ENCODE measurements at places on chromosomes 2 and 18. TPM values are rescaled to one million over a fixed set of nuclear protein-coding genes. Genes with fewer than 3 reads are reported as not detected.

GRCh38 chr18:9148203-9148552, 11.6 kb downstream of the ANKRD12 start:
- no peak for DNase-seq

- no peak for DNase-seq
These were observed 17.6 kb downstream of the RAMP1 start for GRCh38 chr2:237876951-237877491.

DNA sequence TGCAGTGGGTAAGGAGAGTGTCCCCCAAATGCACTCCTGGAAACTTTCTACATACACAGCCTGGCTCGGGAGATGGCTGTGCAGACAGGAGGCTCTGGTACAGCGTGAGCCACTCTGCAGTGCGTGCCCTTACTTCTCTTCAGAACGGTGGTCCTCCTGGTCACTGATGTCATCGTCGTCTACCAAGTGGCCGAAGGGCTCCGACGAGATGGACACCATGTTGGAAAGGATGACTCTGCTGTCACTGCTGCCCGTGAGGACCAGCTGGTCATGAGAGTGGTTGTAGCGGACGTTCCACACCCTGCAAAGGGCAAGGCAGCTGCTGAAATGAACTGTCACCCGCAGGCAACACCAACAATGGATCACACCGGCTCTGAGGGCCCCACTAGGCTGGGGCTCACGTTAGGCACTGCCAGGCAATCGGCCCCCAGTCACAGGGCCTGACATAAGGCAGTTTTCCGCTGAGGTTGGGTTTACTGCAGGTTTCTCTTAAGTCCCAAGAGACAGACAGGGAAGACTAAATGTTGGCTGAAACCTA, 185.3 kb downstream of the EIPR1 start:
- no peak for DNase-seq

GRCh38 chr2:181632733-181633401, 24.0 kb downstream of the CERKL start:
- DNase-seq = no peak

- no peak for DNase-seq
These were observed 81.7 kb downstream of the FEZ2 start for GRCh38 chr2:36516136-36516870.

DNA sequence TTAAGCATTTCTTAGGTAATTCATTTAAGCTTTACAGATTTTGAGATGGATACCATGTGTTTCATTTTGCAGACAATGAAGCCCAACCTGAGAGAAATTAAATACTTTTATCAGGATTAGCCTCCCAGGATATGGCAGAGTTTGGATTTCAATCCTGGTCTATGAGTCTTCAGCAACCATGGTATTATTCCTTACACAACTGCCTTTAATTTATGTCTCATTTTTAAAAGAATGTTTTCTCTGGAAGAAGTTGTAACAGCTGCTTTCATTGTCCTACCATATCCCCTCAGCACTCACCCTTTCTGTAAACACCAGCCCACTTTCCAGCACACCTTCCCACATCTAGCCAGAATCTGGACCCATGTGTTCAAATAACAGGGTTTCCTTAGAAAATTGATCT, 863.7 kb upstream of the VRK2 start:
- DNase-seq = no peak

GRCh38 chr2:217685255-217685605, 317.6 kb downstream of the TNS1 start:
- no peak for DNase-seq

DNA sequence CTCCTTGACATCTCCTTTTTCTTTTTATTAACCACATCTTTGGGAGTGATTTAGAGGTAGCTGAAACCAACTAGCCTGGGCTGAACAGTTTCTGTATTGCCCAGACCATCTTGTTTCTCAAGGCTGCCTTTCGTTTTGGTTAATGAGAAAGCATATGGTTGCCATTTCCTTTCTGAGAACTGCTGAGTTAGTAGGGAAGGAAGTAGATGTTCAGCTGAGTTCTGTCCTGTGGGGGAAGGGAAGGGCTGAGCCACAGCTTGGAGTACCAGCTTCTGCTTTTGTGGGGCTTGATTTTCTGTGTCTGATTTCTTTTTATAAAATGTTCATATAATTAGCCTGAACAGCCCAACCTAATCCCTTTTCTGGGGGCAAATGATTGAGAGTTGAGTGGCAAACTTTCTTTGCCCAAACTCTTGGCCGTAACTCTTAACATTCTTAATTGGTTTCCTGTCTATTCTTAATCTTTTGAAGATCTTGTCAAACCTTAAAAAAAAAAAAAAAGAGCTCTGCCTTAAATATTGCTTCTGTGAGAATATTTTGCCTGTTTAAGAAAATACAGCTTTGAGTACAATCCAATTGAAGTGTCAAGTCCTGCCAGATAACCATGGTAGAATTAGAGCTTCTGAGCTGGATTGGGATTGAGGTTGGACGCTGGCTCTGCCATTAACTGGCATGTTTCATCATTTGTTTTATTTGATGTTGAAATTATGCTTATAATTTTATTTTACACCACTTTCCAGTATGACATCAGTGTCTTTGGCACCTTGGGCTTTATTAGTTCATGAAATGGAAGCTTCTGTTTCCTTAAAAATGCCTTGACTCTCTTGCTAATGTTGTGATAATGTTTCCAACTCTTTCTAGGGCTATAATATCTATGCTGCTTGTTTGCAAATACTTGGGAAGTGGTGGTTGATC, 1.9 kb upstream of the NABP1 start:
- no peak for DNase-seq

DNA sequence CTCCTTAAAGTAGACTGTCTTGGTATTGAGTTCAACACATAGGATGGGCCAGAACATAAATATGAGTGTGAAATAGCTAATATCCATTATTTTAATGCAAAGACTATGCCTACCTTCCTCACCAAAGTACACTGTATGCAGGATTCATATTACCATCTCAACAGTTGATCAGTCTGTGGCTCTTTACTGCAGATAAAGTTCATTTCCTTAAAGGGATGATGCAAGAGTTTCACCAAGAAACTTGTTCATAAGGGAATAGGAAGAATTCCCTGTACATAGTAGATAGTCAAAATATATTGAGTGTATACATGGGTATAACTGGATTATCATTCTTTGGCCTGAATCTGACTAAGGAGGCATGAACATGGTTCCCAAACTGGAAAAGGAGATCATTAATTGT, 35.0 kb downstream of the MARS2 start:
- no peak for DNase-seq

- no peak for DNase-seq
These were observed 596.1 kb upstream of the KLHL29 start for GRCh38 chr2:22788749-22789327.

GRCh38 chr2:203662951-203663350, 43.5 kb upstream of the CD28 start:
- DNase-seq = no peak

DNA sequence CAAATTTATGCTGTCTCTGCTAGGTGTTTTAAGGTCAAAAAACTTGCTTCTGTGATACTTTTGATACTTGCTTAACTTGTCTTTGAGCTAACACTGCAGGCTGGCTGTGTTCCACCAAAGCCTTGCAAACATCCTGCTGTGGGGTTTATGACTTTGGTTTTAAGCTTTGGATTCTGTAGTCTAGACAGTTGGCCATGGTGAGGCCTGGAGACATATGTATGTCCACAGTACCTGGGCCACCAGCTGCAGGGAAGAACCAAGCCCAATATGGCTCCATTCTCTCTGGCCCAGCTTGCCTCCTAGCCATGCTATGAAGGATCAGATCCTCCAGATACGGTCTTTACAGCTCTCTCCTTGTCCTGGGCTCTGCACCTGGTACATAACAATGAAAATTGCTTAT, 113.9 kb downstream of the INO80D start:
- no peak for DNase-seq

DNA sequence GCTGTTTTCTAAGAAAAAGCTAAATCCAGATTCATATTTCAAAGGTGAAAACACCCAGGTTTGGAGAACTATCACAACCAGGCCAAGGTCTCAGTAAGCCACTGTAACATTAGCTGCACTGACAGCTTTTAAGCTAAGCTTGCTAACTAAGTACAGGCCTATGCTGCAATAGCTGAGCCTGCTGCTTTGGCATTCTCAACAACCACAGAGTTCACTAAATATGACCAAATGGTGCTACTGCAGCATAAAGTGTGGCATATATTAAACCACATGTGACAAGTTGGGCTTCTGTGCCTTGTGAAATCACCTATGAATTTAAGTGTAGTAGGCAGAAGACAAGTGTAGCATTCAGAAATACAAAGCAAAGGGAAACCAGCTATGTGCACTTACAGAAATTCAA, 206.7 kb downstream of the TCF4 start:
- no peak for DNase-seq

- no peak for DNase-seq
These were observed 3.5 kb downstream of the CDK5R2 start for GRCh38 chr2:218962859-218963492.

DNA sequence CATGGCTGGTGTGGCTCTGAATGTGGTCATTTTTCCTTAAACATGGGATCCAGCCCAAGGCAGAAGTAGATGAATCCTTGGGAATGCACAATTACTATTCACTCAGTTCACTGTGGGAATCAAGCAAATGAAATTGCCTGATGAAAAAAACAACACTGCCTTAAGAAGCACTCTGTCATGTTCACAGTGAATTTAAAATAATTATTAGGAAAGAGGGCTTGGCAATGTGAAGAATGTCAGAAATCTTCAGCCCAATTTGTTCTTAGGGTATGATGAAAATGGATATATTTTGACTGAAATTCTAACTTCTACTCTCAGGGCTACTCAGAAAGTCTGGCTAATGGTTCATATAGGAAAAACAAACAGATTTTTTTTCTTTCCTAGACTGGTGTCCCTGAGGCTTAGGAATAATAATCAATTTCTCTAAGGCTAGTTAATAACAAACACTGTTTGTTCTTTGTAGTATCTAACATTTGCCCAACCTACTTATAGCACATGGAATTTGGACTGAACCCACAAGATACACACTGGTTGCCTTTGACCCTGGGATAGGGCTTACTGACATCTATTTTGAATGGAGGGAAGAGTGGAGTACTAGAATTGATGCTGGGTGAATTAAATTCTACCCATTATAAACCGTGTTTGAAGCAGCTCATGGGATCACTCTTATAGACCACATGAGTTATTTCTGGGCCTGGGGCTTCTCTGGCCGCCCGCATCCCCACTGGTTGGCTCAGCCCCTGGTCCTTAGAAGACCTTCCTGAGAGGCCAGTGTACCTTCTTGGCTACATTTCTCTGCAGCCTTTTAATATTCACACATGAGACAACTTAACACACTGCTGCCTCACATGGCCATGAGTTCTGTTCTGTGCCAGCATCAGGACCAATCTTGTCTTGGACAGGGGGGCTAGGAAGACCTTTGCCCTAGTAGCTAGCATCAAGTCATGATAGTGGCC, 8.3 kb upstream of the MRPL33 start:
- no peak for DNase-seq

The ABCB6 gene
- 27.1 TPM for total RNA-seq

The C2orf74 gene
- total RNA-seq = 10.4 TPM

The PCBP1 gene
- total RNA-seq = 221 TPM

The LAMA1 gene
- 3.9 TPM for total RNA-seq

The OSR1 gene
- 32.3 TPM for total RNA-seq

The CDCA7 gene
- total RNA-seq = 5.9 TPM

The LOXHD1 gene
- not detected for total RNA-seq

The GALNT13 gene
- not detected for total RNA-seq

The ATG4B gene
- 57.2 TPM for total RNA-seq

The LGALSL gene
- total RNA-seq = 26.3 TPM

The MBP gene
- total RNA-seq = 15.9 TPM

The FBXO48 gene
- 0.63 TPM for total RNA-seq

The STRADB gene
- total RNA-seq = 18.6 TPM

The CTNNA2 gene
- not detected for total RNA-seq
